ENCODE measurements at places on chromosomes 7 and 10. TPM values are rescaled to one million over a fixed set of nuclear protein-coding genes. Genes with fewer than 3 reads are reported as not detected.

The ARMH3 gene
- 26.4 TPM for total RNA-seq

The ELOVL3 gene
- not detected for total RNA-seq

The PHKG1 gene
- total RNA-seq: 0.89 TPM

The CYP3A4 gene
- 9.7 TPM for total RNA-seq

The SKIDA1 gene
- total RNA-seq: 1.2 TPM

The NUDT13 gene
- 2.7 TPM for total RNA-seq

- no peak for DNase-seq
Measured at GRCh38 chr7:106590209-106590816, 70.6 kb downstream of the CCDC71L start.

GRCh38 chr10:12961416-12962205 lies 39.9 kb downstream of the CCDC3 start:
- DNase-seq: no peak

- DNase-seq: no peak
Measured at GRCh38 chr10:60280475-60280874, 109.2 kb downstream of the ANK3 start.

DNA sequence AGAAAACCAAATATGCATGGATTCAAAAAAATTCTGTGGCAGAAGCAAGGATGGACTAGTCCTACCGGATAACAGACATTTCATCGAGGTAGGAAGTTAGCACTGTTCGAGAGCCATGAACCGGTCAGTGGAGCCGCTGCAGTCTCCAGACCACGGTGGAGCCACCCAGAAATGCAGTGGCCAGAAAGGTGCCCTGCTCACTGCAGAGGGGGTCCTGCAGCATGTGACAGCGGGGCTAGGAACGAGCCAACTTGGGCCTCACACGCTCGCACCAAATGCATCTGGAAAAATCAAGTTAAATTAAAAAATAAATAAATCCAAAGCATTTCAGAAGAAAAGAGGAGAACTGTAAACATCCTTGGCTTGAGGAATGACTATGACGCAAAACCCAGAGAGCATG lies 13.1 kb upstream of the CFAP46 start:
- DNase-seq: no peak

DNA sequence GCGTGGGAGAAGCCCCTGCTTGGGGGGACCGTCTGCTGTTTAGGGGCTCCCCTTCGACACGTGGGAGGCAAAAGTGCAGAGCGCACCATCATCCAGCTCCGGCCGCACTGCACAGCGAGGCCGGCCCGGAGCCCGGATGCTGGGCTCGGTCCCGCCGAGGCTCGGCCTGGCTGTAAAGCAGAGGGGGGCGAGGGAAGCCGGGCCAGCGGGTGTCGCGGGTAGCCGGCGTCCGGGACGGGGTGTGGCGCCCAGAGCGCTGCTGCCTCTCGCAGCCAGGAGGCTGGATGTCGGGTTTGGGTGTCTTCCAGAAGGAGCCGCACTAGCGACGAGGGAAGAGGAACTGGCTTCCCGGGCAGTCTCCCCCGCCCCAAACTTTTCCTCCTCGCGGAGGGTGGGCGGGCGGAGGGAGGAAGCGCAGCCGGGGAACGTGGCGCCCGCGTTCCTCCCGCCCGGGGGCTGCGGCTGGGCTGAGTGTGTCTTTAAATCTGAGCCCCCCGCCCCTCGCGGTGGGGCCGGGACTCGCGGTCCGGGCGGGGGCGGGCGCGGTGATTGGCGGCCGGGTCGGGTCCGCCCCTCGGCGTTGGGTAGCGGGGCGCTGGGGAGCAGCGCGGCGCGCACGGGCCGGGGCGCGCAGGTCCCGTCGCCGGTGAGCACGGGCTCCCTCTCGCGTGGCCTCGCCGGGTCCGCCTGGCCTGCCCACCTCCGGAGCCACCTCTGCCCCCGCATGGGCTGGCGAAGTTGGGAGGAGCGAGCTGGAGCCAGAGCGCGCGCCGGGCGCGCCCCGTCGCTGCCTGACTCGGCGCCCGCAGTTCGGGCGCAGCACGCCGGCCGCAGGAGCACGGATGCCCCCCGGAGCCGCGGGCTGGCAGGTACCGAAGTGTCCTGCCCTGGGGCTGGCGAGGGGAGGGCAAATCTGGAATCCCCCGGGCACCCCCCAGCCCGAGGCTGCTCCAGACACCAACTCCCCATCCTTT lies at the start of gene PALD1:
Gene PALD1 (plus strand): TSS at position 577 of the 974 bp plus-strand sequence. CDS start 47,185 bp downstream, outside the sequence.
- peak; percentile 61 for DNase-seq

GRCh38 chr10:6926971-6927370 lies 346.9 kb upstream of the PRKCQ start:
- DNase-seq: no peak

GRCh38 chr10:89165923-89166322 lies 41.2 kb downstream of the CH25H start:
- DNase-seq: no peak

GRCh38 chr10:51427758-51428157 lies 271.6 kb downstream of the CSTF2T start:
- no peak for DNase-seq

GRCh38 chr10:43863859-43864591 lies 215.3 kb upstream of the ZNF32 start:
- peak; percentile 77 for DNase-seq

- DNase-seq: peak; percentile 30
Measured at GRCh38 chr10:31620226-31621151, 301.5 kb downstream of the ZEB1 start.

GRCh38 chr10:84901885-84902284 lies 573.5 kb downstream of the CCSER2 start:
- no peak for DNase-seq

GRCh38 chr7:71526106-71526505 lies 394.2 kb downstream of the GALNT17 start:
- DNase-seq: no peak

DNA sequence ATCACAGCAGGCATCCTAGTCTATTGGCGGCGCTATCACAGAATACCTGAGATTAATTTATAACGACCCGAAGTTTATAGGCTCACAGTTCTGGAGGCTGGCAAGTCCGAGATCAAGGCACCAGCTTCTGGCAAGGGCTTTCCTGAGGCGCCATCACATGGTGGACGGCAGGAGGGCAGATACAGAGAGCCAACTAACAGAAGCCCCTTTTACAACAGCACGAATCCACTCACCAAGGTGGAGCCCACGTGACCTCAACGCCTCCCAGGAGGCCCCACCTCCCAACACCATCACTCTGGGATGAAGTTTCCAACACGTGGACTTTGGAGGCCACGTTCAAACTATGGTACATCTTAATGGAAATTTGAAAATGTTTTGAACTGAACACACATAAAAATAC lies 255.3 kb downstream of the ELFN1 start:
- no peak for DNase-seq

DNA sequence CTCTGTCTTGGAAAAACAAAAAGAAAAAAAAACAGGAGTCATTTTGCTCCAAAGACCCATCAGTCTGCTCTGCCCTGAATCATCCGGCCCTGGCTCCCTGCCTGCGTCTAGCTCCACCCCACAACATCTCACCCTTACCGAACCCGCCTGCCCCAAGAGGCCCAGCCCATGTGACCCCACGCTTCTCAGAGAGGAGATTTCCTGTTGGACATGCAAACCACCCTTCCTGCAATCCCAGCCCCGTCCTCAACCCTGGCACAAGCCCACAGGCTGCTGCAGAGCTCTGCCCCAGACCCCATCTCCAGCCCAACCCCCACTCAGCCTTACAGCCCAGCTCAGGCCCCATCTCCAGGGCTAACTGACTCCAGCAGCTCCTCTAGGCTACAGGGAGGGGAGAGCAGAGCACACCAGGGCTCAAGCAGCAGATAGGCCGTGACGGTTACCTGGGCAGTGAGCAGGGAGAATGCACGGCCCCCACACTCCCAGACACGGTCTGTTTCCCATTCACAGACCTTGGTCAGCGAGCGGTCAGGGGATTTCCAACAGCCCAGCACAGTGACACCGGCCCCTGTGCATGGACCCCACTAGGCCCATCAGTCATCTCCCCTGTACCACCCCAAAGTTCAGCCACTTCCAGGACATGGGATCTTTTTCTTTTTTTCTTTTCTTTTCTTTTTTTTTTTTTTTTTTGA lies 69.9 kb upstream of the GTF2I start:
- peak; percentile 87 for DNase-seq

DNA sequence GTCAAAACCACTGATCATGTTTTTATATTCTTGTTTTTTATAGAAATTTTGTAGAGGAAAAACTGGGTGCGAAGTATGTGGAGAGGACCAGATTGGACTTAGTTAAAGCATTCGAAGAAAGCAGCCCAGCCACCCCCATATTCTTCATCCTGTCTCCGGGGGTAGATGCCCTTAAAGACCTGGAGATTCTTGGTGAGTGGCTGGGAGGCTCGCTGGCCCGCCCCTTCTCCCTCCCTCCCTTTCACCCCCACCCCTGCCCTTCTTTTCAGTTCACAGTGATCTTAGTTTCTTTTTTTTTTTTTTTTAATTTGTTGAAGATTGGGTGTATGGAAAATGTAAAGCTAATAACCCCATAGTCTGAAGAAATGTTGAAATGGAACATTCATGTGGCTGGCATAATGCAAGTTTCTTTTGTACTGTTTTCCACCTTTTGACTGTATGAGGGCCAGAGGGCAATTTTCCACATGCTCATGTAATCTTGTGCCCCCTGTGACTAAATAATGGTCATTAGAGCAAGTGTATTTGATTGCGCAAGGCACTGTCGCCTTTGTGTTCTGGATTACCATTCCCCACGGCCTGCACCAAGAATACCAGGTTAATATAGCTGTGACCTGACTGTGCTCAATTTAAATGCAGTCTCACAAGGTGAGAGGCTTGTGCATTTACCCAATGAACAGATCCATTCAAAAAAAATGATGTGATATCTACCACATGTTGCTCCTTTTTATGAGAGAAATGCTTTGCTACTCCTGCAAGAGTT lies 77.7 kb downstream of the CDCA7L start:
- DNase-seq: no peak

GRCh38 chr7:2405201-2405600 lies 1.8 kb downstream of the CHST12 start:
- no peak for DNase-seq

DNA sequence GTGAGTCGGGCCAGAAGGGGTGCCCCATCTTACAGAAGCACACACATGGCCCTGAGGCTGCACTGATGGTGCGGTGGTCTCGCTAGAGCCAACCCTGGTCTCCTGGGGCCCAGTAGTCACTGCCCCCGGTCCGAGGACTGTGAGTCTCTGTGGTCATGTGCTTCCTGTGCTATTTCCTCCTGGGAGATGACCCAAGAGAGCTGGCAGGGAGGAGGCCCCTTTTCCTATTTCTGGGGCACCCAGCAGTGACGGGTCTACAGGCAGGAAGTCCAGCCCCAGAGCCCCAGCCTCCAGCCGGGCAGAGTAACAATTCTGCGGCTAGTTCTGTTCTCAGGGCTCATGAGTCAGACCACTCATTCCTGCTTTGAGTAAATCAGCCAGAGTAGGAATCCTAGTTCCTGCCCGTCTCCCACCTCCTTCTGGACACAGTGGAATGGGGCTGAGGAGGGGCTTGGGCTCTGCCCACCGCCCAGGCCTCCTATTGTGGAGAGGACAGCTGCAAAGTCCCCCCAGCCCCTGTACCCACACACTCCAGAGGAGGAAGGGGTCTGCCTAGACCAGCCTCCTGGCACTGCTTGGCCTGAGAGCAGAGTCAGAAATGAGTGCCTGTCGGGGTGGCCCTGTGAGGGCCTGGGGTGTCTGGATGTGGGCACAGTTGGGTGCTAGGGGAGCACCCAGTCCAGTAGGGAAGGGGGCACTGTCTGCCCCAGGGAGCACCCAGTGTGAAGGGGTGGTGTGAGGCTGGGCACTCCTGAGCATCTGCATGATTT lies 80.5 kb upstream of the PPIF start:
- DNase-seq: peak; percentile 70

DNA sequence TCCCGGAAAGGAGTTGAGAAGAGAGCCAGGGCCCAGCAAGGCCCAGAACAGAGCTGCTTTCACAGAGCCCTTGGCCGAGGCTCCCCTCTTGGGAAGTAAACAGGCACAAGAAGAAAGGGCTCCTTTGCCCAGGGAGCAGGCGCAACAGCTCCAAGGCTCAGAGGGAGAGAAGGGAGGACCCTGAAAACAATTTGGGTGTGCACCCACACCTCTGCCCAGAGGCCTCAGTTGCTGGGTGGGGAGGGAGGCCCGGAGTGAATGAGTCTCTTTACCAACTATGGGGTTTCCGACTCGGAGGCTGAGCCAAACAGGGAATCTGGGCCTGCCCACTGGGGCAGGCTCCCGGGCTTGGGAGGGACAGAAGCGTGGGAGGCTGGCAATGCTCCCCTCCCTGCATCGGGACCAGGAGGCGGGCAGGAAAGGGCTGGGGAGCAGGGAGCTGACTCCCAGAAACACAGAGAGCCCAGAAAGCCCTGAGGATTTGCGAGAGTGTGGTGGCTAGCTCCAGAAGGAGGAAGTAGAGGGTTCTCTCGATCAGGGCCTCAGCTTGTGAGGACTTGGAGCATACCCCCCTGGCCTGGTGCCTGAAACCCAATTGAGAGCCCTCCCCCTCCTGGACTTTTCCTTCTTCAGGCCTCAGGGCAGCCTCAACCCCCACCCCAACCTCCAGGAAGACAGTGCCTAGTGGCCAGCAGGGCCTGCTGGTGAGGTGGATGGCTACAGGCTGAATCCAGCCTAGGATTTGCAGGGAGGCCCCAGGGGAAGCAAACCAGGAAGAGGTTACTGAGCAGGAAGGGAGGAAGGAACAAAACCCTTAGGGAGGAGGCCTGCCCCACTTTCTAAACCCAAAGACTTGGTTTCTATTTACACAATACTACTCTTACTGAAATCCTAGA lies 6.2 kb downstream of the C10orf105 start:
- peak; percentile 76 for DNase-seq

- no peak for DNase-seq
Measured at GRCh38 chr7:75667938-75668337, 70.8 kb downstream of the HIP1 start.

- no peak for DNase-seq
Measured at GRCh38 chr10:75404815-75405597, 3.4 kb upstream of the ZNF503 start.

DNA sequence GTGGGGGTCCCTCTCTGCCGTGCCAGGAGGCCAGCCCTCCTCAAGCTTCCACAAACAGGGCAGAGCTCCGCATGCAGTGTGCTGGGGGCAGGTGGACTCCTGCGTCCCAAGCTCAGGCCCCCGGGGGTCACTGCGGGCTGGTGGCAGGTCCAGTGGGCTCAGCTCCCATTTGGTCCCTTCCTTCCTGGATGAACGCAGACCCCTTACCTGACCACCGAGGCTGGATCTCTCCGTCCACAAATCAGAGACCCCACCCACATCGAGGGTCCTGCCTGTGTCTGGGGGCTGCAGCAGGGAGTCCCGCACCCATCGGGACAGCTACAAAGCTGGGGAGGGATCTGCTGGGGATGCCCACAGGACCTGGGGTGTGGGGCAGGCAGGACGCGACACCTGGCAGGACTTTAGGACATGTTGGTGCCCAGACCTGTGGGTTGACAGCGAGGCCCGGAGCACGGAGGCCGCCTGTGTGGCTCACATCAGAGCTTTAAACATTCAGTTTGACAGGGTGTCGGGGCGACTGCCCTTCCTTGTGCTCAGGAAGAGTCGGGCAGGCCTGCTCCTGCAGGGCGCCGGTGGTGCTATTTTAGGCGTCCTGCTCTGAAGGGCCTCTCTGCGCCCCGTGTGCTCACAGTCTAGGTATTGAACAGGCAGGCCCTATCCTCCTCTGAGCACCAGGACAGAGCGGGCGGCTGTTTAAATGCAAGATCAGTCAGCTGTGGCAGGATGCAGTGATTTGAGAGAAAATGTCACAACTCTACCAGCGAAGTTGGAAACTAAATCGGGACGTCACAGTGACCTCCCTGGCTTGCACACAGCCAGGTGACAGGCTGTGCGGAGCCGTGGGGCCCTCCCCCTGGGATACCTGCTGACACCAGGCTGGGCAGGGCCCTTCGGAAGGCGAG lies 15.9 kb upstream of the CFAP46 start:
- DNase-seq: no peak

GRCh38 chr7:87934699-87935383 lies 790 bp downstream of the ADAM22 start:
- no peak for DNase-seq

Measured in mucosa of gallbladder (tissue), 1 donor.